SIG-M5 (cell line): ENCODE measurements at places on chromosomes 2 and 18.

GRCh38 chr2:85485815-85486214 is 53.2 kb upstream of the MAT2A start:
- no peak for DNase-seq

- DNase-seq, result no peak
Measured at GRCh38 chr2:18971069-18971378, 381.7 kb upstream of the NT5C1B start.

DNA sequence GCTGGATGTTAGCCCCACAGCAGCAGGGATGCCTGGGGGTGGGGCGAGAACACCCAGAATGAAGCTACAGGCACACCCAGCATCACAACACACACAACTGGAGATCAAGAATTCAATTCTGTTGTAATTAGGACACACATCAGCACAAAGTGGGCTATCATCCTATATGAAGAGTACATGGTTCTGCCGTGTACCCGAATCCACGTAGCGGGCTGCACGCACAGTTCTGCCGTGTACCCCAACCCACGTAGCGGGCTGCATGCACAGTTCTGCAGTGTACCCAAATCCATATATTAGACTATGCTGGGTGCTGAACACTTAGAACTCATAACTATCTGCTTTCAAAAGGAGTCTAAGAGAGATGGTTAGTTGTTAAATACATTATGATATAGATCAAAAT is 86.5 kb downstream of the EIPR1 start:
- DNase-seq, result no peak

DNA sequence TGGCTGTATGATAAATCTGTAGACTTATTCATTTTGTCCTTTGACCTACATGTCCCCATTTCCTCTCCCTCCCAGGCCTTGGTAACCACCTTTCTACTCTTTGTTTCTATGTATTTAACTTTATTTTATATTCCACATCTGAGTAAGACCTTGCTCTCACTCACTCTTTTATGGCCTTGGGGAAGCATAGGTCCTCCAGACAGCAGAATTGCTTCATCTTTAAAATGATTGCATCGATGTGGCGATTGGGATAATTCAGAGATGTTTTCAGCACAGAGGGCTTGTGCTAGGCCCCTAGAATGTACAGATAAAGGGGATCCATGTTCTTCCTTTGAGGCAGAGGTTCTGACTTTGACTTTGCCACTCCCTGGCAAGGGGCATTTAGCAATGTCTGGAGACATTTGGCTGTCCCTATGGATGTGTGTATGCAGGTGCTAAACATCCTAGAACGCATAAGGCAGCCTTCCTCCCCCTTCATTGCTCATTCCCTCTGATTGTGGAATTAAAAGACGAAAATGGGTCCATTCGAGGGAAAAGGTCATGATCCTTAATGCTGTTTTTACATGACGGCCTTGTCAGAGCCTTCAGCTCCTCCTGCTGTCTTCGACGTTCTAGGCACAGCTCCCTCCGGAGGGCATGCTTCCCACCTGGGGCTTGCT is 1.2 kb upstream of the GPR39 start:
- no peak for DNase-seq

DNA sequence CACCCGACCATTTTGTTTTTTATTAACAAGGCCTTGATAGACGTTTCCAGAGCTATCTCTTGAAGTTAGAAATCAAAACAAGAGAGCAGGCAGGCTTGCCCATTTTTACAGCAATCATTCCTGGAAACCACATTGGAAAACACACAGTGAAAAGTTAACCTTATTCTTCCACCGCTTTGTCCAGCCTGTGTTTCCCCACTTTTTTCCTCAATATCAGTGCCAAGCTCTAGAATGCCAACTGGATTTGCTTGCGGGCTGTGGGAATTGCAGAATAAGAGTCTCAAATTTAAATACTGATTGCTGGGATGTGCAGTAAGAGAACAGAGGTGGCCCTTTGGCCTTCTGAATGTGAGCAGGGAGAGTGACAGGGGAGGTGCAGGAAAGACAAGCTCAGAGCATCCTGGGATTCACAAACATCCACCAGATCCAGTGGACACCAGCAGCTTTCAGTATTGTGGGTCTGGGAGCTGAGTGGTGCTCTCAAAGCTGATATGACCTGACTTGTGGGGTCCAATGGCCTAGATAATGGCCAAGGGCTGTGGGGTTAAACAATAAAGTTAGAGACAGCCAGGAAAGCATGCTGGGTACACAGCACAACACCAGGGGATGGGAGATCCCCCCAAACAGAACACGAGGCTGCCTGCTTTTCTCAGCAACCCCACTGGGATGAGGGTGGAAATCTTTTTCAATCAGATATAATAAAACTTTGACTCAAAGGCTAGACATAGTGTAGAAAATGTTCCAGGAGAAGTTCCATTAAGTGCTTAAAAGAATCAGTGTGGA is 15.5 kb downstream of the CYP1B1 start:
- DNase-seq, result no peak

GRCh38 chr2:212227755-212228154 is 310.8 kb downstream of the ERBB4 start:
- DNase-seq, result no peak

- no peak for DNase-seq
Measured at GRCh38 chr18:38751898-38752297, 1186.3 kb upstream of the CELF4 start.

DNA sequence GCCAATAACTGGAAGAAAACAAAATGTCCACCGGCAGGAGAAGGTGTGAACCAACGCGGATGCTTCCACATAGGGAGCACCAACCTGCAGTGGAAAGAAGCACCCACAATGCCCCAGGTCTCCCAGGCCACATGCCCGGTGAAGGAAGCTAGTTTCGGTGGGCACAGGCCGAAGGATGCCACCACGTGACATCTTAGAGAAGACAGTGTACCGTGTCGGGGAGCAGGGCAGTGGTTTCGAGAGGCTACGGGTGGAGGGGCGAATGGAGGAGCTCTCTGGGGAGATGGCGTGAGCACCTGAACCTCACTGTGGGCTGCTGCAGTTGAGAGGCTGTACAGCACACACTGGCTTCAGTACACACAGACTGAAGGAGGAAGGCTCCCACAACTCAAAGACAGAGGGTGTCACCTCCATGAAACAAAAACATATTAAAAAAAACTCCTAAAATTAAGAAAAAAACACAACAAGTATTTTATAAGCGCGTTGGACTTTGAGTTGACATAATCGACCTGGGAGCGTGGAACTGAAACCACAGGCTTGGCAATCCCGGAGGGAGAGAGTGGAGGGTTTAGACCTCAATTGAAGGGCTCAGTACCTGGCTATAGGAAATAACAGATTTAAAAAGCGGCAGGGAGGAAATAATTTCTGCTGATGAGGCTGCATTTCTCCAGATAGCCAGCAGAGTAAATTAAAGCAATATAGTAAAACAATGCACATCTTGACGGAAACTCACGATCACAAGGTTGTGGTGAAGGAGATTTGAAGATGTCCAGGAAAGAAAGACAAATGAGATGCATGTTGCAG is 160.1 kb downstream of the RTP5 start:
- DNase-seq, result no peak

- no peak for DNase-seq
Measured at GRCh38 chr18:3207565-3207964, 12.2 kb downstream of the MYOM1 start.

DNA sequence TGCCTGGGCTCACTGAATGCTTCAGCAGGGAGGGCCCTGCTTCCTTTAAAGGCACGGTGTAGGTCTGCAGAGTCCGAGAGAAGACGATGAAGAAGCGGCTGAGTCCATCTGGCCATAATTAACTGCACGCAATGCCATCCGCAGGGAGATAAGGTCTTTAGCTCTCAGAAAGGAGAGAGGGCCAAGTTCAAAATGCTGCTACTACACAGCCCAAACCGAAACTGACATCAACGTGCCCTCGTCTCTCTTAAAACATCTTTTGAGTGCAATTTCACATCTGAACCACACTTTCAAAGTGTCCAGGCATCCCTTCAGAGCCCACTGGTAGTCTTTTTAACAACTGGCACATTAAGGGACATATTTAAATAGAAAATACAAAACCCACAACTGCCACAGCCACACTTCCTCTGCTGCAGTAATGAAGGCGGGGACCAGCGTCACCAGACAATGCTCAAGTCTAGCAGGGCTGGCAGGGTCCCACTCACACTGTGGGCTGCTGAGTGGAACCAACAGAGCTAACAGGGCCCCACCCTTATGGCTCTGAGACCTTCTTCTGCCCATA is 35.8 kb downstream of the ST3GAL5 start:
- no peak for DNase-seq

- peak; percentile 29 for DNase-seq
Measured at GRCh38 chr2:231315896-231316295, 79.6 kb upstream of the B3GNT7 start.

DNA sequence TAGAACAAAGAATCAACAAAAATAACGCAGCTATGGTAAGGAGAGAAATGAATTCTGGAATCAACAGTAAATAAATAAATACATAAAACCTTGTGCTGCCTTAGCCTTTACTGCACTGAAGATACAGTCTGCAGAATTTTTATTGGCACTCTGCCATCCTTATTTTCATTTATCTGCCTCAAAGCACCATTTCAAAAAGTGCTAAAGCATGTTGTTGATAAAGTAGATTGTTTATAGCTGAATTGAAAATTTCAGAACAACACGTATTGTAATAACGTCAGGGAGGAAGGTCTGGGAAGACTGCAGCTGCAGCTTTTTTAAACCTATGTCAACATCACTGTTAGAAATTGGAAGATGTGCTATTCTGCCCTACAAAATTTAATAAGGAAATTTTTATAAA is 787.2 kb downstream of the PLCL1 start:
- DNase-seq, result no peak

DNA sequence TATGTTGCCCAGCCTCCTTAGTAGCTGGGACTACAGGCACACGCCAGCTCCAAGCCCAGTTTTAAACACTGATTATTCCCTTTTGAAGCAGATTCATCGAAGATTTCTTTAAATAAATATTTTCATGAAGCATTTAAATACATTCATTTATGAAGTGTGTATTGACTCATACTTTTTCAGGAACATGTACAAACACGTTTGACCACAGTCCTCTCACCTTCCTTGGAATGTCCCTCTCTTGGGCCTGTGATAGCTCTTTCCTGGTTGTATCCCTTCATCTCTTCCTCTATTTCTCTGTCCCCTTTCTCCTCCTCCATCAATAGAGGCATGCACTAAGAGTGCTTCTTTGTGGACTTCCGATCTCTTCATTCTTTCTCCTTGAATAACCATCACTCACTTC is 2.5 kb downstream of the PSTPIP2 start:
- no peak for DNase-seq

DNA sequence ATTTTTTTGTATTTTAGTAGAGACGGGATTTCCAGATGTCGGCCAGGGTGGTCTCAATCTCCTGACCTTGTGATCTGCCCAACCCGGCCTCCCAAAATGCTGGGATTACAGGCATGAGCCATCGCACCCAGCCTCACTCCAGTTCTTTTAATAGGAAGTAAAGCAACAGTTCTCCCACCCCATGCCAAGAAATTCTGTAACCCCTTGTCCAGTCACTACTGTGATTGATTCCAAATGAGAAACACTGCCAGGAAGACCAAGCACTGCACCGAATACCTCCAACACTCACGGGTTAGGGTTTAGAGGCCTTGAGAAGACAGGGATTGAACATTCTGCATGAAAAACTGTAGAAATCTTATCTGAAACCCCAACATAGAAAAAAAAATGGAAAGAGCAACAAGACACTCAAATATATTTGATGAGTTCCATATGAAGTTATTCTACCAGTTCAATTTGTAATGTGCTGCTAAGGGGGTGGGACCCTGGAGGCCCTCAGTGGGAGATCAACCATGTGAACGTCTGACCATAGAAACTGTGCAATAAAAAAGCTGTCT is 48.2 kb upstream of the BIN1 start:
- DNase-seq, result no peak

- DNase-seq, result no peak
Measured at GRCh38 chr2:30636311-30636710, 170.9 kb downstream of the CAPN13 start.

- peak; percentile 6 for DNase-seq
Measured at GRCh38 chr2:239523954-239524330, 123.1 kb upstream of the HDAC4 start.

DNA sequence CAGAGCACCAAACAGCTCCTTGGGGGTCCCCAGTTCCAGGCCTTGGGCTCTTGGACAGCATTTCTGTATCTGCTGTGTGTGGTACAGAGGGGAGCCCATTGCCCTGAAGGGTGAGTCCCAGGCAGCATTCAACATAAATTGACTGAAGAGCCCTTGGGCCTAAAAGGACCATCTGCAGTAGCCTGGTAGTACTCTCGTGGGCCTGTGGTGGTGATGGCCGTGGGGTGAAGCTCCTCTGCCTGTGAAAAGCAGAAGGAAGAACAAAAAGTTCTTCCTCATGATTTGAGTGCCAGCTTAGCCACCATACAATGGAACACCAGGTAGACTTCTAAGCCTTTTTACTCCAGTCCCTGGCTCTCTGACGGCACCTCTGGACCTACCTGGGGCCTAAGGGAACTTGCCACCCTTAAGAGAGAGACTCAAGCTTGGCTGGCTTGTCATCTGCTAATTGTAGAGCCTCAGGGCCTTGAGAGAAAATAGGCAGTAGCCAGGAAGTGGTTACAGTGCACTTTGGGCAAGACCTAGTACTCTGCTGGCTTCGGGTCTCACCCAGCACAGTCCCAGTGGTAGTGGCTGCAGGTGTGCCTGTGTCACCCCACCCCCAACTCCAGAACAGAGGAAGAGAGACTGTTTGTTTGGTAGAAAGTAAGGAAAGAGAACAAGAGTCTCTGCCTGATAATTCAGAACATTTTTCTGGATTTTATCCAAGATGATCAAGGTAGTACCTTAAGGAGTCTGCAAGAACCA is 84.6 kb upstream of the CERS6 start:
- DNase-seq, result no peak

DNA sequence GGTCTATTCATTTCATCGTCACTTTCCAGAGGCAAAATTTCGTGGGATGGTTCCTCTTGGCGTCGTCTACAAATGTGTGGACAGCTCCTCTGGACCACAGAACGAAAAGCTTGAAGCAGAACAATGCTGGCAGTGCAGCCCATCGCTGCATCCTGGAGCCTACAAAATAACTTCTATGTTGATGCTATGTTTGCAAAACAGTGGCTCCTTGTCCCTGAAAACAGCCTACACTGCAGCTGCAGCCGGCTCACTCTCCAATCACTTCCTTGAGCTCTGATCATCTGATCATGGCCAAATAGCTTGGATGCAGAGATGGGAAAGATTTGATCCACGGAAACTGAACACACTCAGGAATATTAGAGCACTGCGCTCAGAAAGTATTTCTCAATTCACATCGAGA is 60.0 kb downstream of the DOCK10 start:
- DNase-seq, result no peak

- no peak for DNase-seq
Measured at GRCh38 chr2:130310881-130311280, 31.8 kb upstream of the IMP4 start.

GRCh38 chr2:240143276-240143675 is 2.8 kb upstream of the OTOS start:
- DNase-seq, result no peak

DNA sequence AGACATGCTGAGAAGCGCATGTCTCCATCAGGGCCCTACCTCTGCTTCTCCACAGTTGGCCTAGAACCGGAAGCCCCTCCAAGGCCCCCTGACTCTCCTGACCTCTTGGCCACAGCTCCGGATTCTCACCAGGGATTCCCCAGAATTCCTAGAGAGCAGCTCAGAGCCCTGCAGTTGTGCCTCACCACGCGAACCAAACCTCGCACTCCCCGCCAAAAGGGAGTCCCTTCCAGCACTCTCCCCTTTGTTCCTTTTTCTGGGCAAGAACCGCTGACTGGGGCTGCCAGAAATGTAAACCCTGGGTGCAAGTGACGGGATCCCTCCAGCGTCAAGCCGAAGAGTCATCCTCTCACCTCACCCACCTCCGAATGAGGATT is 36.7 kb downstream of the AFF3 start:
- no peak for DNase-seq

- DNase-seq, result no peak
Measured at GRCh38 chr18:54880395-54881105, 52.3 kb downstream of the RAB27B start.
